Activated CD4-positive, alpha-beta T cell treated with anti-CD3 and anti-CD28 coated beads, Interleukin-2, amount 10 ng/mL, durations not matched to agents 24 days and 14 days (primary cell): ENCODE measurements at places on chromosomes 2 and 18.

DNA sequence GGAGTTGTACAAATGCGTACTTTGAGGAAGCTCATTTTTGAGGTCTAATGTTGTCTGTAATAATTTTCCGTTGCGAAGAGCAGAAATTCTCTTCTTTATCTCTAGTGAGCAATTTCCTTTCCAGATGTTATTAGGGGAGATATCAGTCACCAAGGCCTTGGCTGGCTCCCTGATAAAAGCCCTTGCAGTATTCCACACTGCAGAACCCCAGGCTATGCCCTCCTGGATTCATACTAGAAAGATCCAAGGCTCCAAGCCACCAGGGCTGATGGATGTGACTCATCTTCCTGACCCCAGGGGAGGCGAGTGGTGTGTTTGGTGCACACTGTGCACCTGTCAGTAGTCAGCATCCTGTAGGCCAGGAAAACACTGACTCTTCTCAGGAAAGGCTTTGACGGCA lies 34.7 kb downstream of the INO80C start:
- no peak for DNase-seq

DNA sequence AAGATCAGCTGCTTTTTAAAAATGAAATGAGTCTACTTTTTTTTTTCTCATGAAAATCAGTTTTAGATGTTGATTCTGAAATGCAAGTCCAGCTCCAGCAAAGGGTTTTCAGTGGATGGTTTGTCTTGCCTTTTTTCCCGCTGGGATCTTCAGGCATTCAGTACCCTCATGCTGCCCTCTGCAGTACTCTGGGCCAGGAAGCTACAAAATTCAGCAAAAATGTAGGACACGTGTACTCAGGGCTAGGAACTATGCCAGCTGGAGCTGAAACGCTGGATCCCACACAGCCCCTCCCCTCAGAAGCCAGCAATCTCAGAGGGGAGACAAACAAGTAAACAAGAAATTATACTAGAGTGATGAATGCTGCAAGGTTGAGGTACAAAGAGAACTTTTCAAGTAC lies 97.3 kb downstream of the MMADHC start:
- no peak for DNase-seq

DNA sequence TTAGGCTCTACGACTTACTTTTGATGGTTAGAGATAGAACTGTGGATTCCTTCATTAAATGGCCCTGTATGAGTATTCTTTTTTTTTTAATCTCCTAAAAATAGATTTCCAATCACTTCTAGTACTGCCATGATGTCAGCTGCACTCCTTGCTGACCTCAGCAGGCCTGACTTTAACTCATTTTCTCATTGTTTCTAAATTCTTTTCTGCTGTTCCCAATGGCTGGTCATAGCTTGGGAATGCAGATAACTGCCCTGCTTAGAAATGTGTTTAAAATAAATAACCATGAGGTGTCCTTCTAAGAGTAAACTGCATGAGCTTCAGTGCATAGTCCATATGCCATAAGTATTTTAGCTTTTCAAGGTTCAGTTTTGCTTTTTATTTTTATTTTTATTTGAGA lies 15.7 kb downstream of the CCDC85A start:
- no peak for DNase-seq

DNA sequence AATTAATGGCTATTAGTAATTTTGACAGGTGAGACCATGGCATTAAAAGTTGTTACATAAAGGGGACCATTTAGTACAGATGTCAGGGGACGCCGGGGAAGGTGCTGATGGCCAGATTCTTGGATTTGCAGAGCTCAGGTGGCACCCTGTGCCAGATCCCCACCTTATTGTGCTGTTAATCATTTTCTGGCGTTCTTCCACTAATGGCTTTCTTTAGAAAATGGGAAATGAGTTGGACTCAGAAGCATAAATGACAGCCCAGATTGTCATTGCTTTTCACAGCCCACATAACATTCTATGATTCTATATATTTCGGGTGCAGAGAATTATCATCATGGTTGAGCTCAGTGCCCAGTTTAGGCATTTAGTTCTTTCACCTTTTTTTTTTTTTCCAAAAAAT lies 257.2 kb upstream of the TCF4 start:
- no peak for DNase-seq

GRCh38 chr2:207926133-207926988 lies 99.0 kb downstream of the PLEKHM3 start:
- no peak for DNase-seq
